K562 (cell line): ENCODE measurements at places on chromosomes 16 and 17. TPM values are rescaled to one million over a fixed set of nuclear protein-coding genes. Genes with fewer than 3 reads are reported as not detected.

RHBDL1 gene
- total RNA-seq = 3.6 and 4.0 TPM in 2 replicates

FSCN2 gene
- total RNA-seq = not detected in 2 replicates

GRCh38 chr17:8365143-8365542, 11.4 kb downstream of the KRABD2 start:
- no peaks in the 10 kb centered on the region for H3K27me3 ChIP-seq
- DNase-seq = no peak
- no peak overlapping the region for H3K27ac ChIP-seq
- H3K4me3 ChIP-seq = no peak overlapping the region

C17orf67 gene
- 1.6 and 1.7 TPM in 2 replicates for total RNA-seq

PCYT2 gene
- total RNA-seq = 125 and 134 TPM in 2 replicates
